T-helper 2 cell (primary cell): ENCODE measurements at places on chromosomes 13 and 19.
A peak's percentile ranks its signal among the peaks of the same experiment; 100 is the strongest.

DNA sequence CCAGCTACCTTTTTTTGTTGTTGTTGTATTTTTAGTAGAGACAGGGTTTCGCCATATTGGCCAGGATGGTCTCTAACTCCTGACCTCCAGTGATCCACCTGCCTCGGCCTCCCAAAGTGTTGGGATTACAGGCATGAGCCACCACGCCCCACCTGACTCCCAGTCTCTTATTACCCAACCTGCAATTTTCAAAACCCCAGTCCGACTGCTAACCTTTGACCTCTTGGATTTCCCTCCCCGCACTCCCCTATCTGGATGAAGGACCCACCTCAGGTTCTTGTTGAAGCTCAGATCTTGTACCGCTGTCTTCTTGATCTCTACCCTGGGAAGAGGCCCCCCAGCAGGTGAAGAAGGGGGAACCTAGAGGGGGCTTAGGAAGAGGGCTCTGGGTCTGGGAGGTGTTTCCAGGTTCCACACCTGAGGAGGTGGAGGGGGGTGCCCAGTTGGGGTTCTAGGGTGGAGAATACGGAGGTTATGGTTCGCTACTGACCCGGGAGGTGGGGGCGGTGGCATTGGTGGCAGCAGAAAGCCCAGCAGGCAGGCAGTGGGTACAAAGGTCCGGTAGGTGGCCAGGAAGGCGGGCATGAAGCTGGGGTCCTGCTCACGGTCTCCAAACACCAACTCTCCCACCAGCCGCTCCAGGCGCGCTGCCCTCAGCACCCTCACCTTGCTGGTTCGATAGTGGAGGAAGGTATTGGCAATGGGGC is 2.6 kb downstream of the RGL3 start:
- DNase-seq: no peak

DNA sequence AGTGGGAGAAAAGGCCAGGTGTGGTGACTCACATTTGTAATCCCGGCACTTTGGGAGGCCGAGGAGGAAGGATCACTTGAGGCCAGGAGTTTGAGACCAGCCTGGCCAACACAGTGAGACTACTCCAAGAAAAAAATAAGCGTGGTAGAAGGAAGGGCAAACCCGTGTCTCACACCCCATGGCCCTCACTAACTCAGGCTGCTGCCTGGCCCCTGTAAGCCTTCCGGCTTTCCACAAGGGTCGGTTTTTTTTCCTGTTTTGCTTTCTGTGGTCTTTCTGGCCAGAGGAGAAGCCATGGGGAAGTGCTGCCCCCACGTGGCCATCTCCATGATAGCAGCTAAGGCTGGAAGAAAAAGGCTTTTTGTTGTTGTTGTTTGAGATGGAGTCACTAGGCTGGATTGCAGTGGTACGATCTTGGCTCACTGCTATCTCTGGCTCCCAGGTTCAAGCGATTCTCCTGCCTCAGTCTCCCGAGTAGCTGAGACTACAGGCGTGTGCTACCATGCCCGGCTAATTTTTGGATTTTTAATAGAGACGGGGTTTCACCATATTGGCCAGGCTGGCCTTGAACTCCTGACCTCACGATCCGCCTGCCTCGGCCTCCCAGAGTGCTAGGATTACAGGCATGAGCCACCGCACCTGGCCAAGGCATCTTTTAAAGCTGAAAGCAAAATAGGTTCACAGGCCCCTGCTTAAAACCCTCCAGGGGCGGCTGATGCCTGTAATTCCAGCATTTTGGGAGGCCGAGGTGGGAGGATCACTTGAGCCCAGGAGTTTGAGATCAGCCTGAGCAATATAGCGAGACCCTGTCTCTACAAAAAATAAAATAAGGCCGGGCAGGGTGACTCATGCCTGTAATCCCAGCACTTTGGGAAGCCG is 7.5 kb upstream of the ARHGEF18 start:
- DNase-seq: peak; percentile 71

- no peak for DNase-seq
Measured at GRCh38 chr19:20321139-20321763, 154.2 kb downstream of the ZNF486 start.

DNA sequence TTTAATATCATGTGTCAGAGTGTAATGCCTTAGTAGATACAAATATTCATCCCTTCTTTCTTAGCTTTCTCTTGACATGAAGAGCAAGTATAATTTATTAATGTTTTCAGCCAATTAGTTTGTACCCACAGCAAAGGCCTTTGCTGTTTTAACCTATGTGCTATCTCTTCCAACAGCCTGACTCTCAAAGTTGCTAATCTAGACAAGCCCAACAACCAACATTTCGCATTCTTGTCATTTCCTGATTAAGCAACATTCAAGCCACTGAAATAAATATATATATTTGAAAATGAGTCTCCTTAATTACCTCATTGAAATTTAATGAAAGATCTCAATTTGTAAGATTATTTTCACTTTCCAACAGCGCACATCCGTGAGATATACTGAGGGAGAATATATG is 18.5 kb downstream of the EPSTI1 start:
- DNase-seq: no peak

DNA sequence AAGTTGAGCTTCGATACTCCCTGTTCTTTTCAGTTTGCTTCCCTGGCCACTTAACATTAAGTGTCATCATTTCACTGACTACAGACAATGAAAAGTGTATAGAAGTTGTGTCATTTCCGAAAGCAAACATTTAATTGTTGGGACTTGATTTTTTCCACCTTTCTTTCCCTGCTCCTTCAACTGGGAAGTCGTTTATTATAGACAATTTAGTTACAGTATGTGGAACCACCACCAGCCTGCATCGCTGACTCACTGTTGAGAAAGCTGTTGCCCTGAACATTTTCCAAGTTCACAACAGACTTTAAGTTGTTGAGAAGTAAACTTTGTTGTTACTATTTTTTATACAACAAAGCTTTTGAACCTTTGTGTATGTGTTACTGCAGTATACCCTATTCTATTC is 788.4 kb upstream of the PRR20A start:
- no peak for DNase-seq

DNA sequence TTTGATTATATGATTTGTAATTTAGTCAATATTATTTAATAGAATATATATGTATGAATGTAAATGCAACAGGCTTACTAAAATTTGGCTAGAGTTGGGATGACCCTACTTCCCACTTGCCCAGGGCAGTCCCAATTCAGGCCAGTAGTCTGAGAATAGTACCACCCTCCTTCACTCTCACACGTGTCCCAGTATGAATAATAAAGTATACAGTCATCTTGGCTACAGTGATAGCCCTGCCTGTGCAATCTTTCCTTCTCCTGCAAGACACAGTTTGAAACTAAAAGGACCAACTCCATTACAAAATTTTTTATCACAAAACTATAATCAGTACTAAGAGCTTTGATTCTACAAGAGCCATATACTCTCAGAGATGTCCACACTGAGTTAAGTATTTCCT is 76.2 kb downstream of the SACS start:
- no peak for DNase-seq

GRCh38 chr13:51628059-51628852 is 44.0 kb downstream of the WDFY2 start:
- DNase-seq: no peak
